CD8-positive, alpha-beta memory T cell (primary cell): ENCODE measurements at places on chromosomes 3 and 15. TPM values are rescaled to one million over a fixed set of nuclear protein-coding genes. Genes with fewer than 3 reads are reported as not detected.

EPB42 gene
- total RNA-seq: not detected

- DNase-seq: no peak
These were observed at the start of gene MYO5C for GRCh38 chr15:52295421-52296001. TSS of gene MYO5C (minus strand) at chr15:52295804. CDS start at chr15:52295636, 168 bp downstream.

GRCh38 chr3:52471371-52472238 lies 16.2 kb downstream of the NISCH start:
- no peak for DNase-seq

GRCh38 chr3:128727485-128727884 lies 1.5 kb downstream of the RAB7A start:
- DNase-seq: no peak

- DNase-seq: no peak
These were observed 12.0 kb downstream of the CD86 start for GRCh38 chr3:122067214-122067550.

GRCh38 chr3:161208931-161209330 lies 12.2 kb upstream of the NMD3 start:
- no peak for DNase-seq
